ENCODE measurements at places on chromosomes 1 and 21.

- DNase-seq = no peak
Measured at GRCh38 chr1:200354243-200354642, 55.6 kb downstream of the ZNF281 start.

DNA sequence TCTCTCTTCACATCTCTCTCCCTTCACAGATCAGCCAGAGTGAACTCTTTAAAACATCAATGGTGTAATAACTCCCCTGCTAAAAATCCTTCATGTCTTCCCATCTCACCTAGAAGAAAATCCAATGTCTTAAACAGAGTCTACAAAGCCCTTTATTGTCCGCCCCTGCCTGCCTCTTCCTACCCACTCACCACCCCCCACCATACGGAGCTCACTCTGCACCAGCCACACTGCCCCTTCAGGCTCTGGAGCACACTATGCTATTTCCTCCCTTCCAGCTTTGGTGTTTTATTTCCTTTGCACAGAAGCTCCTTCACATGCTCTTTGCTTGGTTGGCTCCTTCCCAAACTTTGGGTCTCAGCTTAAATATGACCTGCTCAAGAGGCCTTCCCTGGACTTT lies 10.2 kb downstream of the CAMK1G start:
- DNase-seq = no peak

DNA sequence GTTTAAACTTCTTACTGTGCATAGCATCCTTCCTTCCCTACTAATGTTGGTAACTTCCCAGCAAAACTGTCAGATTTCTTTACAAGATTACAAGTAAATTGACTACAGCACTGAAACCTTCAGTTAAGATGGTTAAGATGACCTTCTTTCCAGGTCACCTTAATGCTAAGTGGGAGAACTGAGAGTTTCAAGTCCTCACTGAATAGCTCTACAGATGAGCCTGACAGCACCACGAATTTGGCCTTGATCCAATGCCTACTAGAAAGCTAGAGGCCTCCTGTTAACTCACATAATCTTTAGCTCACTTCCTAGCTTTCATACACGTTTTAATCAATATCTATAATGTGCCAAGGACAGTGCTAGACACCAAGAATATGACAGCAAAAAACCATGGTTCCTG lies 276.0 kb upstream of the PLD5 start:
- DNase-seq = no peak

GRCh38 chr1:67580691-67581403 lies 104.2 kb upstream of the GADD45A start:
- no peak for DNase-seq

DNA sequence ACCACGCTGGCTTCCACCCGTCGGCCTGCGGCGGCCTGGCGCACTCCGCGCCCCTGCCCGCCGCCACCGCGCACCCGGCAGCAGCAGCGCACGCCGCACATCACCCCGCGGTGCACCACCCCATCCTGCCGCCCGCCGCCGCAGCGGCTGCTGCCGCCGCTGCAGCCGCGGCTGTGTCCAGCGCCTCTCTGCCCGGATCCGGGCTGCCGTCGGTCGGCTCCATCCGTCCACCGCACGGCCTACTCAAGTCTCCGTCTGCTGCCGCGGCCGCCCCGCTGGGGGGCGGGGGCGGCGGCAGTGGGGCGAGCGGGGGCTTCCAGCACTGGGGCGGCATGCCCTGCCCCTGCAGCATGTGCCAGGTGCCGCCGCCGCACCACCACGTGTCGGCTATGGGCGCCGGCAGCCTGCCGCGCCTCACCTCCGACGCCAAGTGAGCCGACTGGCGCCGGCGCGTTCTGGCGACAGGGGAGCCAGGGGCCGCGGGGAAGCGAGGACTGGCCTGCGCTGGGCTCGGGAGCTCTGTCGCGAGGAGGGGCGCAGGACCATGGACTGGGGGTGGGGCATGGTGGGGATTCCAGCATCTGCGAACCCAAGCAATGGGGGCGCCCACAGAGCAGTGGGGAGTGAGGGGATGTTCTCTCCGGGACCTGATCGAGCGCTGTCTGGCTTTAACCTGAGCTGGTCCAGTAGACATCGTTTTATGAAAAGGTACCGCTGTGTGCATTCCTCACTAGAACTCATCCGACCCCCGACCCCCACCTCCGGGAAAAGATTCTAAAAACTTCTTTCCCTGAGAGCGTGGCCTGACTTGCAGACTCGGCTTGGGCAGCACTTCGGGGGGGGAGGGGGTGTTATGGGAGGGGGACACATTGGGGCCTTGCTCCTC lies 1.9 kb downstream of the OLIG2 start:
- no peak for DNase-seq

GRCh38 chr1:7491818-7492173 lies 279.3 kb upstream of the VAMP3 start:
- no peak for DNase-seq

DNA sequence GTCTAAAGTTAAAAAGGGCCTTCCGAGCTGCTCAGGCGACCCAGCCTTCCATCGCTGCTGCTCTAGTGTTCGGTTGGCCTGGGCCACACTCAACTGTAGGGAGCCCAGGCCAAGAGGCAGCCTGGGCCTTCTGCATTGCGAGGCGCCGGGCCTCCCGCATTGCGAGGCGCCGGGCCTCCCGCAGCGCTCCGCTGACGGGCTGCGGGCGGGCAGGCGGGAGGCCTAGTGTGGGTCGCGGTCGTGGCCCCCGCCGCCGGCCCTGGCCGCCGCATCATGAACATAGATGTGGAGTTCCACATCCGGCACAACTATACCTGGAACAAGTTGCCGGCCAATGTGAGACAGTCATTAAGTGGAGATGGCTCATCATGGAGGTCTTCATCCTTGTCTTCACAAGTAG lies 48.3 kb downstream of the PPIAL4G start:
- DNase-seq = no peak

DNA sequence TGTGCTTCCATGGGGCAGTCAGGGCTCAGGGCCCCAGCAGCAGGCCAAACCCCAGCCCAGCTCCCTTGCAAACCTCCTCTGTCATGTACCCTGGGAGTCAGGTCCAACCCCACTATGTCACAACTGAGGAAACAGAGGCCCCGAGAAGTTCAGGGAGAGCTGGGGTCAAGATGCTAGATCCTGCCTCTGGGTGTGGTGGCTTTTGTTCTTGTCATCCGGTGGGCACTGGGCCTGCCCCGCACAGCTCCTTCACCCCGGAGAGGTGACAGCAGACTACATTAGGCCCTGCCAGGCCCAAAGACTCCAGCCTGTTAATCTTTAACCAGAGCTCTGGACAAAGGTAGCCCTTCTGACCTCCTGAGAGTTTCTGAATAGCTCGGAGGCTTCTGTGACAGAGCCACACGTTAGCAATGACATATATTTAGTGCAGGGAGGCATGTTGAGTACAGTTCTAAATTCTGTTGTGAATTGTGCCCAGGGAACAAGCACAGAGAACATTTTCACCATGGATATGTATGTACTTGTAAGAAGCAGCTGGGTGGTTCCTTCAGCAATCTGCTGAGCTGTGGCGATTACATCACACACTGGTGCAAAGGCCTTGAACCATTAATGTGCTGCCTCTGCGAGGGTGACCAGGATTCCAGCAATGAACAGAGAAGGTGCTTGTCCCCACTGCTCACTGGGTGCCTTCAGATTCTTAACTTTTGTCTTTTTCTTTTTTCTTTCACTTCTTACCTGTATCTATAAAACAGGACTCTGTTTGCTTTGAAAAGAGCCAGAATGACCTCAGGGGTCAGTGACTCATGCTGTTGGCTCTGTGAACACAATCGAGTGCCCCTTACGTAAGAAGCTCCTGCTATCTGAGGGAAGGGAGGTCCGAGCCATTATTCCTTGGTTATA lies 102.8 kb downstream of the RHOU start:
- DNase-seq = no peak

GRCh38 chr1:73662526-73662925 lies 535.5 kb downstream of the LRRIQ3 start:
- no peak for DNase-seq

DNA sequence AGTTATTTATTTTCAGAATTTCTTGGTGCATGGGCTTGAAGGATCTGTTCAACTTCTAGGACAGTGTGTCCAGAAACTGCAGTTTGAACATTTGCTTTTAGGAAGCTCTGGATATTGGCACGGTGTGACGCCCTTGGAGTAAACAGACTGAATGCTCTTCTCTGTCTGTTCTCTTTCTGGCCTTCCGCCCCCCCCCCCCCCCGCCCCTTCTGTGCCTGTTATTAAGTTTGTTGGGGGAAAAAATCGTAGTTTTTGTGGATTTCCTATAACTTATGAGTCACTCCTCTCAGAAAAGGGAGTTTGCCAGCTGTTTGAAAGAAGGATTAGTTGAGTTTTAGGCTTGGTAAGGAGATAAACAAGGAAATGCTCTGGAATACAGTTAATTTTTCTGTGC lies 1.2 kb downstream of the KCTD3 start:
- no peak for DNase-seq

DNA sequence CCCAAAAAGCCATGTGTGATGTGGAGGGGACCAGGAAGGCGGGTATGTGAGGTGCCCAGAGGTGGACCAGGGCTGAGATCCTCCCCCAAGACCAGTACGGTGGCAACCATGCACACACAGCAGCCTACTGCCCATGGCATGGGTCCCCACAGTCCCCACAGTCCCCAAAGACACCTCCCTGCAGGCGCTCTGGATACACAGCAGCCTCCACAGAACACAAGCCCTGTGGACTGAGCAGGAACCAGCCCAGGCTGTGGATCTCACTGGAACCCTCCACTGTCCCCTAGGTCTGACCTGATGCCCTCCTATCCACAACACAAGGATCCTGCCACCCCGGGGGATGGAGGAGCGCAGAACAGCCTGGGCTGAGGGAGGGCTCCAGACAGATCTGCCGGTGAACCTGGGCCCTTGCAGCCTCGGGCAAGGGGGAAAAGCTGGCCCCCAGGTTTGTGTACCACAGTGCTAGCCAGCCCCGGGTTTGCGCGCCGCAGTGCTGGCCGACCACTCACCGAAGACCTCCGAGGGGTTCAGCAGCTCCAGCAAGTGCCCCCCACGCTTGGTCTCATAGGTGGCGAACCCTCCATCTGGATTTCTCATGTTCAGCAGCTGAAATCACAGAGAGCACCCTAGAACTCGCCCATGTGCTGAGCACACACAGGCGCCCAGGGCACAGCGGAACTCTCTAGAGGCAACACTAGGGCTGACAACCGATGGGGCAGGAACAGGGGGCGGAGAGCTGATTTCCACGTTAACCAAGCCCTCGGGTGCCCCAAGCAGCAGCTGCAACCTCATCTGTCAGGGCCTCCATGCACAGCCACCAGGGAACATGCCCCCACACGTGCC lies 22.1 kb upstream of the SPATC1L start:
- DNase-seq = no peak

Data from activated naive CD8-positive, alpha-beta T cell treated with anti-CD3 and anti-CD28 coated beads, Interleukin-2, amount 50 U/mL, for 16 hours (primary cell).